ENCODE measurements at places on chromosomes 5 and 9.
A peak's percentile ranks its signal among the peaks of the same experiment; 100 is the strongest.

DNA sequence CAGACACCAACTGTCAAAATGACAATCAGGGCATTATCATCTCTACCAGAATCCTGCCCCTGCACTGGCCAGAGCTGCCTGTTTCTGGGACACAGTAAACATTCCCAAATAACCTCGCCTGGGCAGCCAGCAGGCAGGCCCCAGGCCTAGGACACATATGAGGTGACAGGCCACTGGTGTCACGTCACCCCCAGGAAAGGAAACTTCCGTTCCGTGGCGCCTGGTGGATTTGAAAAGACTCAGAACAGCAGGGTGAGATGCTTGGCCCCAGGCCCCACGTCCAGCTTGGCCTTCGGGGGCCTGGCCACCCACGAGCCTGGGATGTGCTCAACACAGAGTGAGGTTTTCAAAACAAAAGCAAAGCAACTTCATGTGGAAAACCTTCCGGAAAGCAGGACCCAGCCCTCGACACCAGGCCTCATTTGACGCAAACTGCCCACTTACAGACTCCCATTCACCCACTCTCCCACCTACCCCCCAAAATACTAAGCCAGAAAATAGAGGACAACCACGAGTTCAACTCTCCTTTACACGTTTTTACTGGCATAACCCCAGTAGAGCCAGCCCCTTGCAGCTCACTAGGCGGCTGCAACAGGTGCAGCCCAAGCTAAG lies 1.2 kb downstream of the SEMA4D start:
- DNase-seq, result no peak

DNA sequence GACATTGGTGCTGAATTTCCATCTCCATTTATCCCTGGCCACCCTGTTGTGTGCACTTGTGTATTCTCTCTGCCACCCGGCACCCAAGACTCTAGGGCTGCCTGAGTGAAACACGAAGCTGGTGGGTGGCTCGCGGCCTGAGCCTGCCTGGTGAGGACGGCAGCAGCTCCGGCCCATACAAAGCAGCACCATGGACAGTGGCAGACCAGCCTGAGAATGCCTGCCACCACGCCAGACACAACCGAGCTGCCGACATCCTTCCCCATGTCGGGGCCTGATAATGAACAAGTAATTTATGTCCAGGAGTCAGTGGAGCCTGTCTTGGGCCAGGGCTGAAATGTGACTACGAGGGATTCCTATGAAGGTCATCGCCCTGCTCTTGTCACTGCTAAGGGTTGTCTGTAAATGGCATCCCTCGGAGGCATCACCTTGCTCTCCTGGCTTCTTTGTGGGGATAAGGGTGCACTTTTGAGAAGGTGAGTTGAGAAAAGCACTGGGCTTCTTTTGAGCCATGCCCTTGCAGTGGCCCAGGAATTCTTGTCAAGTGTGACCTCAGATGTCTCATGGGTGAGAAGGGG lies 175.7 kb downstream of the MELK start:
- peak; percentile 76 for DNase-seq

DNA sequence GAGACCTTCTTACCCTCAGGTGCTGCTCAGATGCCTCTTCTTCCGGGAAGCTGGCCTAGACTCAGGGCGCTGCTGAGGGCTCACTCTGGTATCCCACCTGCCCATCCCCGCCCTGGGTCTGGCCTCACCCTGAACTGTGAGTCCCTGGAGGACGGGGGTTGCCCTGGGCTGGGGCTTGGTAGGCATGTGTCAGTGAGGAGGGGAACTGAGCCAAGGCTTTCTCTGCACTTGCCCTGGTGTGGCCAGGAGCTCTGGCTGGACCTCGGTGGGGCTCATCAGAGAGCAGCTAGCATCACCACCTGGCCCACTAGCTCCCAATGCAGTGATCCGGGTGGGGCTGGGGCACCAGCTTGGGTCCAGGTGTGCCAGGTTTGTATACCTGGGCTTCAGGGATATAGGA lies 15.6 kb downstream of the PLEKHG4B start:
- no peak for DNase-seq

DNA sequence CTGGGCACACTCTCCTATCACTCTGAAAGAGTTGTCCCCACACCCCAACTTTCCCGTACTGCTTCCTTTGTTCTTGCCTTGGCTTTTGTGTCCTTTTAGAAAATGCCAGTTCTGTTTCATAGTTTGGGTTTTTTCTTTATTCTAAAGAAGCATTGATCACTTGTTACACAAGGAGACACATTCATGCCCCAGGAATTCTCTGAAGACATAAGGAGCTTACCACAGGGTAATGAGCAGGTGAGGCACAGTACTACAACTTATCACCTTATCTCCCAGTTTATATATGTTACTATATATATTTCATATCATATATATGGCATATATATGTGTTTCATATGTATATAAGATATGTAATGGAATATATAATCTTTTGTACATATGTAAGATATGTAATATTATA lies 6.5 kb upstream of the SSBP2 start:
- no peak for DNase-seq

GRCh38 chr9:134379831-134380365 lies 53.6 kb downstream of the RXRA start:
- DNase-seq, result no peak

GRCh38 chr9:73325983-73326382 lies 174.3 kb downstream of the ANXA1 start:
- no peak for DNase-seq

- DNase-seq, result no peak
Measured at GRCh38 chr5:173538654-173539053, 77.8 kb downstream of the BOD1 start.

DNA sequence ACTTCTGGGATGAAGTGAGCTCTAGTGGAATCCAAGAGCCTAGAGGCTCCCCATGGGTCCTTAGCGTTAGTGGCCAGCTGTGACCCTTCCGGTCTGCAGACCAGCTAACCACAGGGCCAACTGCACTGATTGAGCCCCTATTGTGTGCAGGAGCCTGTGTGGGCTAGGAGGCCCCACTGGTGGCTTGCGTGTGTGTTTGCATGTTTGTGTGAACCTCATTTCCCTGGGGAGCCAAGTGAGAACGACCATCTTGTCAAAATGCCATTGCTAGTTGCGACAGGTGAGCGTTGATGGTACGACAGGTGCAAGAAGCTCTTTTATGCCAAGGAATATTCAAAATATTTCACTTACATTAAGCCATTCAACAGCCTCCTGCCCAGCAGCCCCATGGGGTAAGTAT lies 44.1 kb upstream of the ANKRD33B start:
- no peak for DNase-seq

- no peak for DNase-seq
Measured at GRCh38 chr9:124686918-124687317, 84.2 kb downstream of the NR6A1 start.

DNA sequence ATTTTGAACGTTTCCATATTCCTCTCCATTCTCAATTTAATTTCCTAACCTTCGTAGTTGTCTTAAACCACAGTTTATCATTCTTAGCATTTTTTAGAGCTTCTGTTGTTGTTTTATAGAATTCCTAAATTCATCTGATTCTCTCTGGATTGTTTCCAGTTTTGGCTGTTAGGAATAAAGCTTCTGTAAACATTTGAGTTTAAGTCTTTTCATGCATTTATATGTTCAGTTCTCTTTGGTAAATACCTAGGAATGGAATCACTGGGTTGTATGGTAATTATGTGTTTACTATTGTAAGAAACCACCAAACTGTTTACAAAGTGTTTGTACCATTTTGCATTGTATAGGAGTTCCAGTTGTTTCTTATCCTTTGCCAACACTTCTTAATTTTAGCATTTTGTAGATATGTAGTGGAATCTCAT lies 29.7 kb downstream of the GPR21 start:
- DNase-seq, result no peak

GRCh38 chr9:18071651-18072060 lies 402.3 kb upstream of the ADAMTSL1 start:
- no peak for DNase-seq

- DNase-seq, result no peak
Measured at GRCh38 chr5:9454012-9454481, 91.8 kb downstream of the SEMA5A start.

DNA sequence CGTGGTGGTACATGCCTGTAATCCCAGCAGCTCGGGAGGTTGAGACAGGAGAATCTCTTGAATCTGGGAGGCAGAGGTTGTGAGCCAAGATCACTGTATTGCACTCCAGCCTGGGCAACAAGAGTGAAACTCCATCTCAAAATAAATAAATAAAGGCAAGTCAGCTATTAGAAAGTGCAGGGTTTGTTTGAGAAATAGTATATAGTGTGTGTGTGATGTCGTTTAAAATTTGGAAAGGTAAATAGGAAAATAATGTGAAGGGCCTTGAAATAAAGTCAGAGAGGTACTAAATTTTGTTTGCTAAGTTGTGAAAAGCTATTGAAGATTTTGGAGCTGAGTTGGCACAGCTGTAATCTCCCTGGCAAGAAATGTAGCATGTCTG lies 17.8 kb downstream of the ZNF131 start:
- DNase-seq, result no peak

DNA sequence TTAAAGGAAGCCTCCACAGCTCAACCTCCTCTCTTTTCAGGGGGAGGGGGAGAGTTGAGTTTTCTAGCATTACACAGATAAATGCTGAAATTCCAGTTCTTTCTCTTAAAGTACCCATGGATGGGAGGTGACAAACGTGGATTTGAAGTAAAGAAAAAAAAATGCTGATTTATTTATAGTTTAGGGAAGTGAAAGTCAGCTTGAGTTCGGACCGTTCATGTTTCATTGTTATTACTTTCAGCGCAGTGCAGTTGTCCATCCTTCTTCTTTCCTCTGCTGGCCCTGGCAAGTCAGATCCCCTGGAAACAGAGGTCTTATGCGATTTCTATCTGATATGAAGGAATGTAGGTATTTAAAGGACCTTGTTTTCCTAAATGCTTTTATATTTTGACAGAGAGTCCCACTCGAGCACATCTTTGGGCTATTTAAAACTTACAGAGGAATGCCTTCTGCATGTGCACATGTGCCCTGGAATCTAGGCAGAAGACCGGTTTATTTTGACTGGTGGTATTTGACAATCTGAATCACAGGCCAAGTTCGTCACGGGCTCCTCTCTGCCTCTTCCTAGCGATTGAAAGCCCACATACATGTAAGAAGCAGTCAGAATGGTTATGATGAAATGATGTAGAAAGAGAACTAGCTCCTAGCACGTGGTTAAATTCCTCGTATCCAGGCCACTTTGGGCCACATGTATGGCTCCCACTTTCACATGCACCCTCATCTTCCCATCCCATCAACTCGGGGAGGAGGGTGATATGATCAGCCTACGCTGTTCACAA lies 385.2 kb upstream of the KLF4 start:
- DNase-seq, result no peak

DNA sequence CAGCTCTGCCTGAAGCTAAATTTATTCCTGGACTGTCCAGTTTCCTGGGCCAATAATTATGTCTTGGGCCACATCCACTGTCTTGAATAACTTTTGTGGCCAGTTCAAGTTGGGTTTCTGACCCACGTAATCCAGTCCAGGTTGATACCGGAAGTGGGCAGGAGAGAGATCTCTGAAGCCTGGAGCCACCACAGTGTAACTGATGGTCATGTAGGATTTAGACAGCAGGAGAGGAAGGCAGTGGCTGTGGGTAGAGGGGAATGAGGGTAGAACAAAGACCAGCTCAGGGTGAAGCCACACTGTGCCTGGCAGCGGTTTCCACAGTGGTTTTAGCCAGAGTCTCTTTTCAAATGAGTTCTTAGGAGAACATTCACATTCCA lies 30.2 kb downstream of the SH3PXD2B start:
- DNase-seq, result no peak

DNA sequence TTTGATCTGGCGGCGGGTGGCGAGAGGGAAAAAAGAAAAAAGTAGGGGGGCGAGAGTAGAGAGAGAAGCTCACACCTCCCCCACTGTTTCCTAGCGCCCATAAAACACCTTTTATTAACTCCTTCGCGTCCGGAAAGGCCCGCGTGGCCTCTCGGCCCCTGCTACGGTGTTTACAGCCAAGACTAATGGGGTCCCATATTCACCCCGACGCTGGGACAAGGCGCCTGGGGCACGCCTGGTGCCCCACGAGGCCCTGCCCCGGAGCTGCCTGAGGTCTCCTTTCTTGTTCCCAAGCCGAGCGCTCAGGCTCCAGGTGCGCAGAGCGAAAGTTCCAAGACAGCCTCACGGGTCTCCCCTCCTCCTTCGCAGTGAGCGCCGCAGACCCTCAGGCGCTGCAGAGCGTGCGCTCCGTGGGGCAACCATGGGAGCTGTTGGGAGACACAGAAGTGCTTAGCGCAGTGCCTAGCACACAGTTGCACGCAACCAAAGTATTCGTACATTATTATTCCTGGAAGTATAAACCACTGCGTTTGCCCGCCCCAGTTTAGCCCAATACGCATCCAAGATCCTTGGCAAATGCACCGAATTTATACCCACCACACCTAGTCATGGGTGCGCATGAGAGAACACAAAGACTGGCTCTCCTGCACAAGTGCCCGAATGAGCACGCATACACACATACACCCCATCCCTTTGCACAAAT lies 4.3 kb downstream of the HAND1 start:
- DNase-seq, result peak; percentile 82

- no peak for DNase-seq
Measured at GRCh38 chr5:168184103-168184502, 107.3 kb upstream of the WWC1 start.

GRCh38 chr9:97501972-97502221 lies 431 bp downstream of the TMOD1 start:
- peak; percentile 64 for DNase-seq

- no peak for DNase-seq
Measured at GRCh38 chr9:127890053-127890452, 9.3 kb downstream of the ST6GALNAC6 start.

DNA sequence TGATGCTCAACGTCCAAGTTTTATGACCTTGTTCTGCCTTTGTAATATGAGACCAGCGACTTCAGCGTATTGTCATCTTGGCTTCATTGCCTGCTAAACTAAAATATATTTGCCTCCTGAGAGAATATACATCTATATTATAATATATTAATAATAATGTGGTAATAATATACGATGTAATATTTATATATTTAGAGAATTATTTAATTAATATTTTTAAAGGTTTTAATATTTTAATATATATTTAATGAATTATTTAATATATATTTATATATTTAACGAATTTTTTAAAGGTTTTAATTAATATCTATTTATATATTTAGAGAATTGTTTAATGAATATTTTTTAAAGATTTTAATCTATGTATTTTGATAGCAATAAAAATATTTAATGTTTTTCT lies 700.7 kb downstream of the TAF11L14 start:
- no peak for DNase-seq

- no peak for DNase-seq
Measured at GRCh38 chr9:13529321-13530104, 250.0 kb upstream of the MPDZ start.

DNA sequence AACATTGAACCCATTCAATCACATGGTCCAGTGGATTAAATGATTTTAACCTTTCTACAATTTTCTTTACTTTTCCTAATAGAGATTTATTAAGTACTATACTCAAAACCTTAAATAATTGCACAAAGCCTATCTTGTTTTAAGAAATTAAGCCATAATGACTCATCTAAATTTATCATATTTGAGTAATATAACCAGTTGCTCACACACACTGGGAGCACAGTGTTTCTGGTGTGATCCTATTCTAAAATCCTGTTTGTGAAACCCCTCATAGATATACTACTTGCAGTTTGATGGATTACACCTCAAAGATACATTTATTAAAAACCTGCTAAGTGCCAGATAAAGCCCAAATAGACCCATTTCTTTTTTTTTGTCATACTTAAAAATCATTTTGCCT lies 668.3 kb upstream of the CDH18 start:
- DNase-seq, result no peak

- DNase-seq, result no peak
Measured at GRCh38 chr9:129467004-129467588, 153.8 kb downstream of the C9orf50 start.
